ENCODE measurements at places on chromosomes 3 and 15.

GRCh38 chr15:85688711-85689110 is 106.0 kb downstream of the KLHL25 start:
- DNase-seq, result no peak

DNA sequence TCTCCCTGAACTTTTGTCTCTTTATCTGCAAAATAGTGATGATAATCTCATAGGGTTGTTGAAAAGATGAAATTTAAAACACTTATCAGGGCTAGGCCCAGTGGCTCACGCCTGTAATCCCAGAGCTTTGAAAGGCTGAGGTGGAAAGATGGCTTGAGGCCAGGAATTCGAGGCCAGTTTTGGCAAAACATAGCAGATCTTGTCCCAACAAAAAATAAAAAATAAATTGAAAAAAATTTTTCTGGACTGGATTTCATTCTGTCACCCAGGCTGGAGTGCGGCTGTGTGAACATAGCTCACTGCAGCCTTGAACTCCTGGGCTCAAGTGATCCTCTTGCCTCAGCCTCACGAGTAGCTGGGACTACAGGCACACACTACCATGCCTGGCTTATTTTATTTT is 29.6 kb downstream of the LMLN start:
- no peak for DNase-seq

DNA sequence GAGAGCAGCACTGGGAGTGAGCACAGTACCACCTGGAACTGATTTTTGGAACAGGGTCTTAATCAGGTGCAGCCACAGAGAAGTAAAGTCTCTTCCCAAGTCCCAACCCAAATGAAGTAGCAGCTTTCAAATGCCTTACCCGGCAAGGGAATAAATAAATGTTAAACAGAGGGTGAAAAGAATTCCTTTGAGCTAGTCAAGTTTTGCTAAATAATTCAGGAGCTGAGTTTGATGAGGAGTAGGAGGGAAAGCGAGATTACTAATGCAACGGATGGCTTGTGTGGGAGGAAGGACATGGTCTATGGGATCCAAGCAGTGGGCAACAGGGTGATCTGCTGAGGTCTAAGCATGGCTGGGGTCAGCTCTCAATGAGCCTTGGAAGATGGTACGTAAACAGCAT is 204.5 kb upstream of the ST8SIA2 start:
- no peak for DNase-seq

DNA sequence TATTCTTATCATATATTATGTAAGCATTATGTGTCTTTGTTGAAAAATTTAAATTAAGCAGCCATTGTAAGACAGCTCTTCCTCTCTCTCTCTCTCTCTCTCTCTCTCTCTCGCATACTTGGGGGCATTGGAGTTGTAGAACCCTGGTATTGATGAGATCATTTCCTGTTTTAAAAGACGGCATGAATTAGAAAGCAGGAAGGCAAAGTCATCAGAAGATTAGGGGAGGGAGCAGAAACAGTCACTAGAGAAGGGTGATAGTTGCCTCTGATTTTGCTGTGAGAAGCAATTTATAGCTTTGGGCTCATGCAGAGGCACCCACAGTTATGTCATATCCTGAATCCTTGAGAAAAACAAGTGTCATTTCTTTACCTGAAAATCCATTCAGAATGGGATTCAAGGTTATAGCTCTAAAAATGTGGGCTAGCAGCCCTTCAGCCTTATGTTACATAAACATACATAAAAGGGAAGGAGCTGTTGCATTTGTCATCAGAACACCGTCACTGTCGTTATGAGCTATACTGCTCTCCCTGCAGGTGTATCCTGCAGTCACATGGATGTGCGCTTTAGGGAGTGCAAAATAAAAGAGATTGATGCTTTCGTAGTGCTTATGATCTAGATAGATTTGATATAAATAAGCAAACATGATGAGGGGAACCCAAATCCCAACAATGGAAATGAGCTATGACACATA is 213.8 kb downstream of the NR1D2 start:
- no peak for DNase-seq

DNA sequence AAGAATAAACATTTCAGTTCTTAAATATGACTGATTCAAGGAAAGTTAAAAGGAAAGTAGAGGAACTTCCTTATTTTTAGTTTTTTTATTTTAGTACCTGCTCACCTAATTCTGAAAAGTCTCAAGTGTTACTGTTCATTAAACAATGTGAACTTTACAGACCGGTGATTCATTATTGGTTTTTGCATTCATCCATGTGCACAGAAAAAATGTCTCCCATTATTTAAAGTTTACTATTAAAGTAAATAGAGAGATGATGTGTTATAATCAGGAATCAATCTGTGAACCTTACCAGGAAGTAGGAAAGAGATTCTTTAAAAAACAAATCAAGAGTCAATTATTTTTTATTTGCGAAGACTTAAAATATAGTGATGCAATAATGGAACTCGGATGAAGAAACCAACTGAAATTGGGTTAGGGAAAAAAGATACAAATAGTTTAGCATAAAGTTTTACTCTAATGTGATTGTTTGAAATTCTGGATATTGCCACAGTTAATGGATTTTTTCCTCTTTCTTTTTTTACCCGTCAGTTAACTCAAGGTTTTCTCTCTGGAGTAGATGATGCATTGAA is 119.4 kb upstream of the SAMMSON start:
- DNase-seq, result no peak

DNA sequence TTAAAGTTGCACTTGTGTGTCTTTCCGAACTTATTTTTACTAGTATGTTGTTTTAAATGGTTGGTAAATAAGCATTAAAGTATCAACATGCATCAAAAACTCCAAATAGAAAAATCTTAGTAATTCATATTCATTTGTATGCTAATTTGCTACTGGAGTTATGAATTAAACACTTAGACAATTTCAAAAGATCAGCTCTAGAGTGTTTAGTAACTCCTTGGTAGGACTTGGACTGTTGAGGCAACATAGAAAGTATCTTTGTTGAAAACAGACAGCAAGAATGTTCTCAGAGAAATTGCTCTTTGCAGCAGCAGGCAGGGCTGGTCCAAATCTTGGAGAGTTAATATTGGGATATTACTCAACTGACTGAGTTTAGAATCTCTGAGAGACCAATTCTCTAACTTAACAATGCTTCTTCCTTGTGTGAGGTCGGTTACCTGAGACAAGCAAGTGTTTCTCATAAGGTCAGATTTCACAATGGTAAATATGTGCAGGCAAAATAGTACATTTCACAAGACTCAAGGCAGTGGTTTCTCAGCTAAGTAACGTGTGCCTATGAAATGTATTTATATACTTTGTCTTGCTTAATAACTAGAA is 147.8 kb upstream of the IL12A start:
- DNase-seq, result no peak

- DNase-seq, result no peak
Observed at GRCh38 chr15:89899295-89899945, 5.6 kb upstream of the AP3S2 start.

- DNase-seq, result no peak
Observed at GRCh38 chr3:102443021-102443420, 8.2 kb downstream of the ZPLD1 start.

- DNase-seq, result no peak
Observed at GRCh38 chr3:50523279-50523811, 19.9 kb upstream of the CACNA2D2 start.

GRCh38 chr3:39631136-39631535 is 163.7 kb downstream of the MOBP start:
- DNase-seq, result no peak

DNA sequence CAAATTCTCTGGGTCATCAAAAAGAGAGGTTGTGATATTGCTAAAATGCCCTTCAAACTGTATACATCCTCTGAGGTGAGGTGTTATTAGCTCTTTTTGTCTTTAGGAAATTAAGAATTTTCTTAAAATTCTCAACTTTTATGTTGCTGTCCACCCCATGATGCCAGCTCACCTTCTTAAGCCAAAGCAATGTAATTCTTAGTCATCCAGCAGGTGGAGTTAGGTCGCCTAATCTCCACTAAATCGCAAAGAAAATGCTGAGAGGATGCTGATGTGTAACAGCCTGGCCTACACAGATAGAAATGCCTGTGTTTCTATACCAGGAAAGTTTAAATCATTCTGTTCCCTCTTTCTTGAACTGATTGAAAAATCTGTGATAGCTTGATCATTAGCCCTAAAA is 770.2 kb upstream of the ALCAM start:
- DNase-seq, result no peak

DNA sequence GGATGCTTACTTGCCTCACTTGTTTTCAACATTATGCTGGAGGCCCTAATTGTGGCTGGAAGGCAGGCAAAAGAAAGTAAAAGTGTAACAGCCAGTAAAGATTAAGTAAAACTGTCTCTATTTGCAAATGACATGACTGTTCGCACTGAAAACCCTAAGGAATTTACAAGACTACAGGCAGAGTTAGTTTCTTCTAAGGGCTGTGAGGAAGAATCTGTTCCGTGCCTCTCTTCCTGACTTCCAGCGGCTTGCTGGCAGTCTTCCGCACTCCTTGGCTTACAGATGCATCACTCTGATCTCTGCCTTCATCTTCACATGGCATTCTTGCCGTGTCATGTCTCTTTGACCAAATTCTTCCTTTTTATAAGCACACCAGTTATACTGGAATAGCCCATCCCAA is 86.1 kb downstream of the DLG1 start:
- DNase-seq, result no peak

- DNase-seq, result no peak
Observed at GRCh38 chr15:56261854-56262509, 18.3 kb upstream of the RFX7 start.

DNA sequence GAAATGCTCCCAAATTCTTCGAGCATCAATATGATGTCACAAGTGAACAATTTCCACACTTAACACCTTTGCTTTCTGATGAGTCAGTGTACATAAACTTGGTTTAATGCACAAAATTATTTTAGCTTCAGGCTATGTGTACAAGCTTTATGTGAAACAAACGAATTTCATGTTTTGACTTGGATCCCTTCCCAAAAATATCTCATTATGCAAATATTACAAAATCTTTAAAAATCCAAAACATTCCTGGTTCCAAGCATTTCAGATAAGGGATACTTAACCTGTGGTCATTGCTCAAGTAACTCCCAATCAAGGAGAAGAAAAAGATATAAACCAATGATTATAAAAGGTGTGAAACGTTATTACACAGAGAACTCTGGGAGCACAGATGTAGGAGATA is 25.2 kb downstream of the RAB5A start:
- no peak for DNase-seq

- no peak for DNase-seq
Observed at GRCh38 chr3:197458179-197458707, 97.5 kb downstream of the BDH1 start.

DNA sequence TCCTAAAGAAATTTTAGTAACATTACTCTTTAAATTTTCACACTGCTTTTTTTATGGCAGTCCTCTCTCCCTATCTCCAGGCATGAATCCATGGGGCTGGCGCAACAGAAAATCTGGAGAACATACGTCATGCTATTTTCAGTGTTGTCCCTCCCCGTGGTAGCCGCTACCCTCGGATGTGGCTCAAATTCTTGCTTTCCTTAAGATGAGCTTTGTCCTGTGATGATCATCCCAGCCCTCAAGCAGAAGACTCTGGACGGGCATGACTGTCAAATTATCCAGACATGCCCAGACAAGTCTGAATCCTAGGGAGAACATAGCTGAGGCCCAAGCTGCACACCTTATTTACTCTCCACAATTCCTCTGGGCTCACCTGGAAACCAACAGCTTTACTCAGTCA is 49.1 kb downstream of the FMN1 start:
- DNase-seq, result no peak

DNA sequence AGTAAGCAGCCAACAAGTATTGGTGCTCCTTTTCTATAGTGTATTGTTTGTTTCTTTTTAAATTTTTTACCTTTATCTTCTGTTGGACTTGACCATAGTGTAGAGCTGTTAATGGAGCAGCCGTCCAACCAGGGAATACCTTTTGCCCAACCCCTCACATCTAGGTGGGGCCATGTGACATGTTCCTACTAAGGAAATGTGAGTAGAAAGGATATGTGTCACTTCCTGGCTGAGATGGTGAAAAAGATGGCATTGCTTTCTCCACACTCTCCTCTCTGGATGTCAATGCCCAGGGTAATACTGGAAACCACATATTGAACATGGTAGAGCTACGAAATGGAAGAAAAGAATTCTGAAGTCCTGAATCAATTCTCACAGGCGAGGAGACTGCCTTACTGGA is 218.8 kb downstream of the TBL1XR1 start:
- DNase-seq, result no peak

DNA sequence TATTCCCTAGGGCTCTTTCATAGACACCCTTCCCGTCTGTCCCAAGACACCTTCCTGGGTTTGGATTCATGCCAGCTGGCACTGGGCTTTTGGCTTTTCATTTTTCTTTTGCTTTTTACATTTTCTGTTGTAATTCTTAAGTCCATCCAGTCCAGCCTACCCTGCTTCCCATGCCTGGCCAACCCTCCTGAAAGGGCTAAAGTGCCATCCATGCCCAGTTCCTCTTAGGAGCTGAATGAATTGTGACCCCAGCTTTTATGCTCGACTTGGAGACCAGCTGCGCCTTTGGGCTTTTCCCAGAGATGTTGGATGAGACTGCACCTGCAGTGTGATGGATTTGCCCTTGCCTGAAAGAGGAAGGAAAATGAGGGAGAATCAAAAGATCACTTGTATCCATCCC is 25.8 kb downstream of the LRRN1 start:
- DNase-seq, result no peak
